ENCODE measurements at places on chromosomes 6 and 20. TPM values are rescaled to one million over a fixed set of nuclear protein-coding genes. Genes with fewer than 3 reads are reported as not detected.
A peak's percentile ranks its signal among the peaks of the same experiment; 100 is the strongest.

- DNase-seq = no peak
These were observed 50.1 kb downstream of the SSR1 start for GRCh38 chr6:7262746-7263518.

GRCh38 chr6:98343004-98343403 is 491.4 kb upstream of the POU3F2 start:
- DNase-seq = no peak

GRCh38 chr20:44428174-44429016 is 47.3 kb upstream of the TTPAL start:
- DNase-seq = no peak

GRCh38 chr6:90350689-90351554 is 54.3 kb upstream of the BACH2 start:
- no peak for DNase-seq

DNA sequence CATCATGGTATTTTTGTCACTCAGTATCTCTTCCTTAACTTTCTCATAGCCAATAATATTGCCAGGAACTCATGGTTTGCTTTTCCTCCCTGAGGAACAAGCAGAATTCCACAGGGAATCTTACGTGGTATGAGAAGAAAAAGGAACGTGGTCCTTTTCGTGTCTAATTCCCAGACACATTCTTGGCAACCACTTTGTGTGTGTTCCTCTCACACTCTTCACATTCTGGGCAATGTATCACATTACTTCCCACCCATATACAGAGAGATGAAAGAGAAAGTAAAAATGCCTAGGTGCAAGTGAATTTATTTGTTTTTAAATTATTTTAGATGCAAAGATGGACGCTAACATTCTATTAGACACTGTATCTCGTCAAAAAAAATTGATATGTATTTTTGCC is 102.7 kb downstream of the PTPRK start:
- no peak for DNase-seq

GRCh38 chr6:109383438-109383940 is 1.2 kb upstream of the CD164 start:
- no peak for DNase-seq

DNA sequence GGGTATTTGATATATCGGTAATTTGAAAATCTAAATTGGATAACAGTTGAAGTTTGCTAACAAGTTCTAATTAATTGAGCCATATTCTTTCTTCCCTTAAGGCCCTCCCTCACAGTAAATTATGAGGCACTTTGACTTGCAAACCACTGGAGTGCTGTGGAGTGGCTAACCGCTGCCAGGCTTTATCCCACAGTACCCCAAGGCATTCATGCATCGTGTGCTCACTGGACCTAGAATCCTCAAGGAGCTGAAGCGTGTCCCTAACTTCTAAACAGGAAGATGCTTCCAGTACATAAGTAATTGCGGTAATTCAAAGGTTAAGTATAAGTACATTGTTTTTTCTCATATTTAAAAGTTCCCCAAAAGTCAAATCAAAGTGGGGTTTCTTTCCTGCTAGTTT is 499.9 kb downstream of the TFAP2A start:
- no peak for DNase-seq

DNA sequence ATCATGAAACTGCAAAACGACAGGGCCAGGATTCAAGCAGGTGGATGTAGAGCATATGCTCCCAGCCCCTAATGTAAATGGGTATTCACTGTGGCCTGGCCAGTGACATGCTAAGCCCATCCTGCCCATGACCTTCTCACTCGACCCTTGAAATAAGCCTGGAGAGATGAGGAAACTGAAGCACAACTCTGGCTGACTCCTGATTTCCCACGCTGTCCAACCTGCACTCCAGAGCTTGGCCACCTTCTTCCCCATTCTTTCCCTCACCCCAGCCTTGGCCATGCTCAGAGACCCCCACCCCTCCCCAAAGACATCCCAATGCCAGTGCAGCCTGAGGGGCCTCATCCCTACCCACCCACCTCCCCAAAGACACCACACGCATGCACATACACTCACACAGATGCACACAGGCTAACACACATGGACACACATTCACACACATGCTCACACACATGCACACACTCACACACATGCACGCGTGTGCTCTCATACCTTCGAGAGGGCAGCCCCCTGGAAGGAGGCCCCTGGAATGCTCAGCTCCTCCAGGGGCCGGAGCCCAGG is 12.4 kb downstream of the TFEB start:
- no peak for DNase-seq

- peak; percentile 38 for DNase-seq
These were observed 130.5 kb upstream of the DTNBP1 start for GRCh38 chr6:15793288-15793687.

DNA sequence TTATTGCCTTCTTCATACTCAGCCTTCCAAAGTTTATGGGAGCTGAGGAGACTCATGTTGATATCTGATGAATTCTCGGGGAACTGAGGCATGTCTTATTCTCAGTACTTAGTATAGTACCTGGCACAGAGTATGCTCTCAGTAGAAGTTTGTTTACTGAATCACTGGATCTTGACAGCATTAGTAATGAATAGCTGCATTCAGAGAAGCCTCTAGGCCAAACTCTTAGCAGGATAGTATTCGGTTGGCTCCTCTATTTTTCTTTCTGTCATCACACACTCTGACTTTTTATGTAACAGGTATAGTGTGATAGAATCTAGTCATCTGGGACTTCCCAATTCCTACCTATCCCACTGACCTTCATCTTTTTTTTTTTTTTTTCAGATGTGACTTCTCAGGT is 566.4 kb upstream of the MAN1A1 start:
- no peak for DNase-seq

DNA sequence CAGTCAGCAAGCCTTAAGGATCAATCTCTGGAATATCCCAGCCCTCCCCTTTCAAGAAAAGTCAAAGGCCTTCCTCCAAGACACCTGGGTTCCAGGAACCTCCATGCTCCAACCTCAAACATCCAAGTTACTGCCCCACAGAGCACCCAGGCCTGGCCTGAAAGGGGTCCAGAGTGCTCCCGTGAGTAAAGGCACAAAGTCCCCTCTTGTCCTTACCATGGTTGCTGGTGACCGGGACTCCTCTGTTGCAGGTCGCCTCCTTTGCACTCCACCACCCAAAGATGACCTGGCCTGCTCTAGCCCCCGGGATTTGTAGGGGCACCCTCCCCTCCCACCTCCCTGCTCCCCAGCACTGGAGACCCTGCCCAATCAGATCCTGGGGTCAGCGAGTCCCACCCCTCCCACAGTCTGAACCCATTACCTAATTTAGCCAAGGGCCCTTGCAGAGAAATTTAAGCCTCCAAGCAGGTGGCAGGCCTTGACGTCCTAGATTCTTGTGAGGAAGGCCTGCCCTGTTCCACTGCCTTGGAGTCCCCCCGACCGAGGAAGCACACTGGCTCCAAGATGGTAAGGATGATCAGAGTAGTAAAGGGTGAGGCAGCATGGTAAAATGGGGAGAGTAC is at the start of gene TNNC2:
Gene TNNC2 (minus strand): TSS at position 283 of the 623 bp plus-strand sequence. CDS start 64 bp downstream, at position 219.
- no peak for DNase-seq

GRCh38 chr6:53752856-53753255 is 41.9 kb upstream of the LRRC1 start:
- DNase-seq = peak; percentile 58

DNA sequence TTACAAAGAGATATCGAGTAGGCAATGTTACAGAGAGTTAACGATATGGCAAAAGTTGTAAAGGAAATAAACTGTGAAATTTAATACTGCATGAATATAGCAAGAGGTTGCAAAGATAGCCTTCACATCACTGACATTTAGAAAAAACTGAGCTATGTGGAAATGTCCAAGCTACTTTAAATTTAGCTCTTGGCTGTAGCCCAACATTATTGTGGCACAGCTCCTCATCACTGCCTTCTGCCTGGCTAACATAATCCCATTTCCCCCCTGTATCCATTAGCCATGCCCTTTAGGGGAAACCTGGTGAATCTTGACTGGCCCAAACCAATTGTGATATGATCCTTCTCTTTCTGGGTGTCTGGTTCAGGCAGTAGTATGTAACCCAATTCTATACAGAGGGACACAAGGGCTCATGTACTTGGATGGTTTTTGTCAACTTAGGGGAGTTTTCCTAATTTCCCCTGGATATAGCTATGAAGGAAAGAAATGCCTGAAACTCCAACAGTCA is 115.4 kb downstream of the PFDN4 start:
- peak; percentile 8 for DNase-seq

DNA sequence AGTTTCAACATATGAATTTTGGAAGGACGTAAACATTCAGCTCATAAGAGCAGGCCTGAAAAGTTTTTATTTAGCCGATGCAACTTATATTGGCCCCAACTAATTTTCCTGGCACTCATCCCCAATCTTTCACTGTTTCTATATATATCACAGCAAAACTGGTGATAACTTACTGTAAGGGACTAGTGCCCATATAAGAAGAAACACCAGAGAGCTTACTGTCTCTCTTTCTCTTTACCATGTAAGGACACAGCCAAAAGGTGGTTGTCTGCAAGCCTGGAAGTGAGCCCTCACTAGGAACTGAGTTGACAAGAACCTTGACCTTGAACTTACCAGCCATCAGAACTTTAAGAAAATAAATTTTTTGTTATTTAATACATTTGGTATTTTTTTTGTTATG is 807.4 kb upstream of the CITED2 start:
- DNase-seq = no peak

Gene FAM83D
- 103 TPM for total RNA-seq

Gene DEF6
- not detected for total RNA-seq

Gene GSTA3
- total RNA-seq = not detected

Gene LCA5
- total RNA-seq = 1.7 TPM

Gene SNPH
- 13.9 TPM for total RNA-seq

Gene RAD21L1
- 0.07 TPM for total RNA-seq

Gene LY86
- not detected for total RNA-seq

Gene TREM2
- total RNA-seq = not detected

Gene RFX6
- total RNA-seq = not detected

All from A172 (cell line).